ENCODE measurements at places on chromosomes 4 and X.

DNA sequence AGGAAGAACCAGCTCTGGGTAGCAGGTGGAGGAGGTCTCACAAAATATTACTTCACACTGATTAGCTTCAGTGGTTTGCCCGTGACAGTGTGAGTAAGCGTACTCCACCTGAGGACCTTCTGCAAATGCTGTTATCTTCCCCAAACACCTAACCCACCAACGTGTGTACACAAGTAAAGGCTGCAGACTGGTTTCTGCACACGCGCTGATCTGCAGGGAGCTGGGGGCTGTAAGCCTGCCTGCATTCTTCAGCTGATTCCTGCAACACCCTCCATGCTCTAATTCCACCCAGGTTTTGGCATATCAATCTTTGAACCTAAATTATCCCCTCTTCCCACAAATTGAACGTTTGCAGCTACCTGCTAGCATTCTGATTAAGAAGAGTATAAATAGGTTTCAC lies 820.2 kb downstream of the TRIML1 start:
- no peak for ATAC-seq

GRCh38 chrX:120446498-120446897 lies 22.6 kb downstream of the LAMP2 start:
- ATAC-seq = peak; percentile 42

DNA sequence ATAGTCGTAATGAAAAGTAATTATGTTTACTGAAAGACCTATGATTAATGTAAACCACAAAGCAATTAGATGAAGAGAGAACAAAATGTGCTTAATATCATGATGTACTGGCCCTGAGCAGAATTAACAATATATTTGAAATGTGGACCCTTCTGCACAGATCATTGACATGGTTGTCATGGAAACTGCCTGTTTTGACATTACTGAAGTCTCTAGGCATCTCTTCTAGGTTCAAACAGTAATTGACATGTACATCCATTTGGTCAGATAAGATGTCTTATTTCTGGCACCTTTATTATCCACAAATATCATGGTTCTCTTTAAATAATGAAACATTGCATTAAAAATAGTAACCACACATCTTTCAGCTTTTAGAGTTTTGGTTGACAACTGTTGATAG lies 251.7 kb upstream of the GNPDA2 start:
- no peak for ATAC-seq

- ATAC-seq = no peak
These were observed 122.2 kb downstream of the CAMK2D start for GRCh38 chr4:113639326-113639725.

- no peak for ATAC-seq
These were observed at the start of gene ENPEP for GRCh38 chr4:110475881-110476818. ENPEP (plus strand) TSS chr4:110476155; CDS start chr4:110476415, 260 bp downstream.

- ATAC-seq = no peak
These were observed 9.7 kb downstream of the PDZD4 start for GRCh38 chrX:153820601-153821000.

GRCh38 chrX:45274576-45274975 lies 73.9 kb upstream of the DIPK2B start:
- ATAC-seq = no peak

DNA sequence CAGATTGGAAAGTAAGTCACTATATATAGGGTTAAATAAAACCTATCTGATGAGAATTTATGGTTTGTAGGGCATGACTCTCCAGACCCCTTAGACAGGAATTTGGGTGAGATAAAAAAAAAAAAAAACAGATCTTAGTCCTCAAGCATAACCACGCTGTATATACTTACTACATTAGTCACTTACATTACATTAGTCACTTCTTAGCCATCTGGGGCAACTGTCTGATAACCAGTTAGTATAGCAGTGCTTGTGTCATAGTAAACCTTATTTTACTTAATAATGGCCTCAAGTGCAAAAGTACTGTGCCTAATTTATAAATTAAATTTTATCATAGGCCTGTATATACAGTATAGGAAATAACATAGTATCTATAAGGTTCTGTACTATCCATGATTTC lies 60.2 kb upstream of the RPS6KA6 start:
- no peak for ATAC-seq

DNA sequence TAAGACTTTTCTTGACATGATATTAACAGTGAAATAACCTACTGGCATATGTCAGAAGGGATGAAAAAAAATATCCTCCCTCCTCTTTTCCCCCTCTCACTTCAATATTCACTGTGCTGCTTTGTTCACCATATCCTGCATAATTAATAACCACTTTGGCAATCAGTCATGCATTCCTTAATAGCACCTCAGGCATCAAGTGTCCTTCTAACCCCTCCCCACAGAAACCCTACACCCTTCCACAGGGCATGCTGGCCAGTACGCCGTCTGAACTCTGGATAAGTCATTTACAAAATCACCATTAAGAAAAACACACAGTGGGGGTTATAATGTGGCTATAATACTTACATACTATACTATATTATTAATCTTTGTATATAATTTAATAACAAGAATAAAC lies 165.9 kb downstream of the PDGFC start:
- ATAC-seq = no peak

DNA sequence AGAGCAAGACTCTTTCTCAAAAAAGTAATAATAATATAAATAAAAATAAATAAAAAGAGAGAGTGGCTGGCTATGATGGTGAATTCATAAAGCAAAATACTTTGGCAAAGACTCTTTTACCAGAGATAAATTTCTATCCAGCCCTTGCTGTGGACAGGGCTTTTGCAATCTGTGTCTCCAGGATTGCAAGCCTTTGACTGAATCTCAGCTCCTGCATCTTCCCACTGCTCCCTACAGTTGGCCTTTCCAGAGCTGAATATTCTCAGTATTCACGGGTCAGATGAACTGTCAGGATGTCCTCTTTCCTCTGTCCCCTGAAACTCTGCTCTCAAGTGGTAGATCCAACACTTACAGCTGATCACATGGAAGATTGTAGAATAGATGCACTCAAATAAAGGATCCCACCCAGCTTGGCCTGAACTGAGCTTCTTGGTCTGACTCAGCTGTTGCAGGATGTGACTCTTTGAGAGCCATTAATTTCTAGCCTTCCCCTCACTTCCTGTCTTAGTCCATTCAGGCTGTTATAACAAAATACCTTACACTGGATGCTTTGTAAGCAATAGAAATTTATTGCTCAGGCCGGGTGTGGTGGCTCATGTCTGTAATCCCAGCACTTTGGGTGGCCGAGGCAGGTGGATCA lies 123.4 kb upstream of the GUCY1A1 start:
- no peak for ATAC-seq

DNA sequence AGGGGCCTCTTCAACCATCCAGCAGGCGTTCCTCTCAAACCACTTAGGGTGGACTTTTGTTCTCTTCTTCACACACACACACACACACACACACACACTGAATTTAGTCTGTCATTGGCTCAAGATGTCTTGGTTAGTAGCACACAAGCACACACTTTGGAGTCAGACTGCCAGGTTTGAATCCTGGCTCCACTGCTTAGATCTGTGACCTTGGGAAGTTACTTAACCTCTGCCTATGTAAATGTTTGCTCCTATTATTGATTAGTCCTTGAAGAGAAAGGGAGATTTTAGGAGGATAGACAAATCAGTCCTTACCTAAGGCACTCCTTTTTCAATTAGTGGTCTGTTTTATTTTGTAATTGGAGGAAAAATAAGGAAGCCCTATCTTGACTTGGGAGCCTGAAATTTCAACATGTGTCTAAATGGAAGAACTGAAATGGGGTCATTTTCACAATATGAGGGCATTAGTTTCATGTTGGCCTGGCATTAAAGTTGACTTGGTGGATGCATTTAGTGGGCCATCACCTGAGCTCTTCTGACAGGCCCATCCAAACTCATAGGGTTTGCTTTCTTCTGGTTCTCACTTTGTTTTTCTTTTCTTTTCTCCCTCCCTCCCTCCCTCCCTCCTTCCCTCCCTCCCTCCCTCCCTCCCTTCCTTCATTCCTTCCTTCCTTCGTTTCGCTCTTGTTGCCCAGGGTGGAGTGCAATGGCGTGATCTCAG lies 13.3 kb upstream of the TMEM131L start:
- no peak for ATAC-seq

- no peak for ATAC-seq
These were observed 33.8 kb upstream of the LRBA start for GRCh38 chr4:151048913-151049312.

DNA sequence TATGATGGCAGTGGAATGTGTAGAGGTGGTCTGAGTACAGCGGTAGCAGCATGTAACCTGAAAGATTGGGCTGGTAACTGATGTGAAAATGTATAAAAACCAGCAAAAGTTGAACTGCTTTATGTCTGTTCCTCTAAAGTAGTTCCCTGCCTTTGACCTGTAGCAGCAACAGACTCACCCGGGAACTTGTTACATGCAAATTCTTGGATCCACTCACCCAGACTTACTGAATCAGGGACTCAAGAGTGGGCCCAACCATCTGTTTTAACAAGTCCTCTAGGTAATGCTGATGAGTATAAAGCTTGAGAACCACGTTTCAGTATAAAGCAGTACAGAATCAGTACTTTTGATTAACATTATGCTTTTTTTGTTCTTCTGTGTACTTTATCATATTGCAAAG lies 84.7 kb downstream of the RAP1GDS1 start:
- no peak for ATAC-seq

DNA sequence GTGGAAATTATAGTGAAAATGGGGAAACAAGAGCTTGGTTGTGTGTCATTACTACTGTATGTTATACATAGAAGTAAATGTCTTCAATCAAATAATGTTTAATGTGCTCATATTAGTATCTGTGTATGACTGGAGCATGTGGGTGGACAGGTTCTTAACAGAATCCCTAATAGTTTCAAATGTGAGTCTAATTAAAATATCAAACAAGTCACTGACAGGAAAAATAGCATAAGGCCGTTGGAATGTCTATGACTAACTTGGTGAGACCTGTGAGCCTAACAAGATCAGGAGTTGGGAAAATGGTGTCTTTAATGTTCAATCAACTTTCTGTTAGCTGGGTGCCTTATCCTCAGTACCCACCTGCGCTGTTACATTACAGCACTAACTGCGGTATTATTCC lies 6.2 kb upstream of the CXCL3 start:
- ATAC-seq = peak; percentile 72

DNA sequence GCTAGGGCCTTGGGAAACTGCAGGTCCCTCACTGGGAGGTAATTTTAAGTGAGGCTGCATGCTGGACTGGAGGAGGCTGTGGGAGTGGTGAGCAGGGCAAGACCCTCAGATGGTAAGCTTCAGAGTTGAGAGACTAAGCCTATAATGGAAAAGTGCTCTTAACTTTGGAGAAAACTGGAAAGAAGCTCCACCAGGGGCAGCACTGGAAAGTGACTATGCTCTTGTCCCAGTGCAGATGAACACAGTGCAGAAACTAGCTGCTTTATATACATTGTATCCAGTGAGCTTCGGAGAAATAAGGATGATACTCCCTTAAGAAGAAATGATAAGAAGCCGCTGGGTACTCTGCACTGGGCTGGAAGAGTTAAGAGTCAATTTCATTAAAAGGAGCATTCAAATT lies 3.2 kb upstream of the MAGEB2 start:
- ATAC-seq = no peak

DNA sequence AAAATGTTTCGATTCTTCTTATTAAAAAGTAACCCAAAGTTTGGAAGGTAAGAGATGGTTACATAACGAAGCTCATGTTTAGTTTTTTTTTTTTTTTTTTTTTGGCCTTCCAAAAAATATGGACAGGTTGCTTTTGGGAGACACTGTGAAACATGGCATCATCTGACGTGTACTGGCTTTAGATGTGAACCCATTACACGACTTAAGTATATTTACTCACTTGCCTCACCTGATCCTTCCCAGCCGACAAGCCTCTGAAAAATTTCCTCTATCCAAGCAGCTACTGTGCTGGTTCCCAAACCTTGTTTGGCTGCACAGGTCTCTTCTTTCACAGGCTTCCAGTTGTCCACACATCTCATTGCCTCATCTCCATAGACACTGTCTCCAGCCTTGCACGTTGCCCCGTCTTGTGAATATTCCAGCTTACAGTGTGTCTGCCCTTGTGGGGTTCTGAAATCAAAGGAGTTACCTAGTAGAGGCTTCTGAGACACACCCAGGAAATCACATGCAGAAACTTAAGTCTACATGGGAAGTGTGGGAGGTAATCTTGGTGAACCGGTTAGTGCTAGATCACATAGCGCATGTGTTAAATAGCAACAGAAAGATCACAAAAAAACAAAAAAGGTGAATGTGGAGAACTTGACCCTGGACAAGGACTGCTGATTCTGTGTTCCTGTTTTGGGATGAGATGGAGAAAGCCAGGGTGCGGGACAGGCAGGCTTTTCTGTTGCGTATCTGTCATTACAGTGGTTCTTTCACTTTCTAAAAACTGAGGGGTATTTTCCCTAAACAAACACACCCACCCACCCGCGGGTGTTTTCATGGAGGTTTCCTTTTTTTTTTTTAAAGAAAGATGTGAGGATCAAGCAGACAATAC lies 328.6 kb downstream of the ARHGAP10 start:
- ATAC-seq = peak; percentile 78

DNA sequence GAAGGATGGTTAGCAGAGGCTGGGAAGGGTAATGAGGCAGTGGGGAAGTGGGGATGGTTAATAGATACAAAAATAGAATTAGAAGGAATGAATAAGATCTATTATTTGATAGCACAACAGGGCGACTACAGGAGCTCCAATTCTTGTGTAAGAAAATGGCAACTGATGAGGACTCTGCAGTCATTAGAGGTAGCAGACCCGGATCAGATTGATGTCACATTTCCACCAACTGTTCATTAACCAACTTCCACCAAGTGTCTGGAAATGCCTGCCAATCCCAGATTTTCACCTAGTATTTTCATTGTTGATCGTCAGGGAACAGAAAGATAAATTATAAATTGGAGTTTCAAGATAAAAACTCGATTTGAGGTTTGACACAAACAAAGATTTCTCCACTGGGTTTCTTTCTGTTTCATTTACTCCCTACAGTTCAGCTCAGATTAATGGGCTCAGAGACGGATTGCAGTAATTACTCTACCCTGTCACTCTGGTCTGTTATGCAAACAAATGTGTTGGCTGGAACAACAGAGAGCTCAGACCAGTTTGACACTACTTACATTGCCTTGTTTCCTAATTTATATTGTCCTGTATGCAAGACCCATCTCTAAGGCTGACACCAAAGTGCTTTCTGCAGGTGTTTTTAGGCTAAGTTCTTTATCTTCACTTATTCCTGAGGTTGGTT lies 909.2 kb upstream of the PRKX start:
- ATAC-seq = no peak

DNA sequence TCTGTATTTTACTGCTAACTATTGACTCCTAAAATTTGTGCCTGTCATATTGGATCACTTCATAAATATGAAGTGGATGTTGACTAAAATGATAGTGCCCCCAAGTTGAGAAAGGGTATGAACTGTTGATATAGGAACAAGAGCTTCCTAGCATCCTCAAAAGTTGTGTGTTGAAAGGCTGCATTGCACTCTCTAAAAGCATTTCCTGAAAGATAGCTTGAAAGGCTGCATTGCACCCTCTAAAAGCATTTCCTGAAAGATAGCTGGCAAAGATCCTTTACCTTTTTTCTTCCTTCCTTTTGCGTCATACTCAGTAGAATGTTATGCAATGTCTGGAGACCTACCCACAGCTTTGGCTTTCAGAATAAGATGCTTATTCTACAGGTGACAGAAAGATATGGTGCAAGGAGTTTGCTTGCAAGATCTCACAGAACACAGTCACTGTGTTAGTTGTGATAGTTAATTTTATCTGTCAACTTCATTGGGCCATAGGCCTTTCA lies 274.6 kb upstream of the GALNTL6 start:
- no peak for ATAC-seq

- no peak for ATAC-seq
These were observed 585.9 kb downstream of the PCDH18 start for GRCh38 chr4:136946307-136946907.
